ENCODE measurements at places on chromosomes 16 and 17.

DNA sequence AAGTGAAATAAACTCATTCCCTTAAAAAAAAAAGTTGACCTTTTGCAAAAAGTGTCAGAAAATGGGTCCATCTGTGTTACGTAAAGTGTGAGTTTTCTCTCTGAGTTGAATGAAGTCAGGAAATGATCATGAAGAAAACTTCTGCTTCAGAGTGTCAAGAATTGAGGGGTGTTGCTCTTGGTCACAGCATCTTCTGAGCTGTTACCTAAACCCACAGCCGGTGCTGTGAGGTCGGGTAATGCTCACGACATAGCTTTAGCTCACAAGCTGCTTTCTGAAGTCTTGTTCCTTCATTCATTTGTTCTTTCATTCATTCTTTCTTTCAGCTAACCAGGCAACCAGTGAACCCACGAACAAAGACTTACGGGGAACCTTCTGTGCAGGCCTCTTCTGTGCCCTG lies 372.1 kb downstream of the CPPED1 start:
- DNase-seq, result no peak

DNA sequence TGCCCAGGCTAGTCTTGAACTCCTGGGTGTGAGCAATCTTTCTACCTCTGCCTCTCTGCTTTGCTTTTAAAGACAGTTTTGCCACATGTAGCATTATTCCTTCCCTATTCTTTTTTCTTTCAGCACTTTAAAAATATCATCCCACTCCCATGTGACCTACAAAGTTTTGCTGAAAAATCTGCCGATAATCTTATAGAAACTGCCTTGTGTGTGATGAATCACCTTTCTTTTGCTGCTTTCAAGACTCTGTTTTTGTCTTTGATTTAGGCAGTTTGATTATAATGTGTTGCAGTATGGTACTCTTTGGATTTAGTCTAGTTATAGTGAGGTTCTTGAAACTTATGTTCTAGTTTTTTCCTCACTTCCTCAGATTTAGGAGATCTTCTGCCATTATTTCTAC lies 142.0 kb upstream of the KIF2B start:
- DNase-seq, result no peak

- DNase-seq, result no peak
Observed at GRCh38 chr16:85077039-85077438, 35.2 kb downstream of the CIBAR2 start.

- DNase-seq, result no peak
Observed at GRCh38 chr16:67730326-67730725, 11.2 kb upstream of the GFOD2 start.

GRCh38 chr17:65072660-65073071 lies 16.1 kb upstream of the GNA13 start:
- DNase-seq, result no peak

DNA sequence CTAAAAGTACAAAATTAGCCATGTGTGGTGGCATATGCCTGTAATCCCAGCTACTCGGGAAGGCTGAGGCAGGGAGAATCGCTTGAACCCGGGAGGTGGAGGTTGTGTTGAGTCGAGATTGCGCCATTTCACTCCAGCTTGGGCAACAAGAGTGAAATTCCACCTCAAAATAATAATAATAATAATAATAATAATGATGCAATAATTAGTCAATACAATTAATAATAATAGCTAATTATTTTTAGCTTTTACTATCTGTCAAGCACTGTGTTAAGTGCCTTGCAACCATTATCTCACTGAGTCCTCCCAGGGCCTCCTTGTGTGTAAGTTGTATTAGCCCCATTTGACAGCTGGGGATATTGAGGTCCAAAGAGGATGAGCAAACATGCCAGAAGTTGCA lies 14.3 kb upstream of the HS3ST3A1 start:
- no peak for DNase-seq

DNA sequence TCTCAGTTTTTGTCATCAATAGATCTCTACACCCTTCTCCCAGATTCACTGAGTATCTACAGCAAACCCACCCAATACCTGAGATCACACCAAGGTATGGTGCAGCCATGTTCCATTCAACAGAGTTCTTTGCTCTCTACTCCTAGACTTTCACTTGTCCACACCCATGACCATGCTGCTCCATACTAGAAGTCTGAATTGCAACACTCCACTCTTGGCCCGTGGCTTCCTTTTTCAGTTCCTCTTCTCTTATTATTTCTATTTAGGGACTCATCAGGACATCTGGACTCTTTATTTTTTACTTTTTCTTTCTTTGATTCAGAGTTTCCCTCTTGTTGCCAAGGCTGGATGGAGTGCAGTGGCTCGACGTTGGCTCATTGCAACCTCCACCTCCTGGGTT lies 37.1 kb downstream of the YWHAE start:
- no peak for DNase-seq

DNA sequence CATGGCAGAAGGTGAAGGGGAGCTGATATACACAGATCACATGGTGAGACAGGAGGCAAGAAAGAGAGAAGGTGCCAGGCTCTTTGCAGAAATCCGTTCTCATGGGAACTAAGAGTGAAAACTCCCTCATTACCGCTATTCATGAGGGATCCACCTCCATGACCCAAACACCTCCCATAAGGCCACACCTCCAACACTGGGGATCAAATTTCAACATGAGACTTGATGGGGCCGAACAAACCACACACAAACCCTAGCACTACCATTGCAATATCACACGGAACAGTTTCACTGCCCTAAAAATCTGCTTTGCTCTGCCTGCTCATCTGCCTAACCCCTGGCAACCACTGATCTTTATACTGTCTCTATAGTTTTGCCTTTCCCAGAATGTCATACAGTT lies 34.8 kb downstream of the C17orf67 start:
- no peak for DNase-seq

Data from stimulated activated CD8-positive, alpha-beta memory T cell treated with anti-CD3 and anti-CD28 coated beads, Interleukin-4, amount 100 ng/mL, for 48 hours (primary cell).